ENCODE measurements at places on chromosomes 4 and X.

- no peak overlapping the region for H3K27ac ChIP-seq
- peaks cover 13% of the 10 kb centered on the region for H3K27me3 ChIP-seq
- no peak overlapping the region for H3K4me3 ChIP-seq
- no peaks in the 10 kb centered on the region for H3K36me3 ChIP-seq
- H3K4me1 ChIP-seq, result no peaks in the 10 kb centered on the region
These were observed 105.1 kb upstream of the SCOC start for GRCh38 chr4:140268186-140268841.

GRCh38 chrX:149845385-149845784, 35.6 kb upstream of the MAGEA8 start:
- no peak for DNase-seq
- no peak overlapping the region for H3K27ac ChIP-seq
- no peaks in the 10 kb centered on the region for H3K4me1 ChIP-seq
- no peak overlapping the region for H3K4me3 ChIP-seq

DNA sequence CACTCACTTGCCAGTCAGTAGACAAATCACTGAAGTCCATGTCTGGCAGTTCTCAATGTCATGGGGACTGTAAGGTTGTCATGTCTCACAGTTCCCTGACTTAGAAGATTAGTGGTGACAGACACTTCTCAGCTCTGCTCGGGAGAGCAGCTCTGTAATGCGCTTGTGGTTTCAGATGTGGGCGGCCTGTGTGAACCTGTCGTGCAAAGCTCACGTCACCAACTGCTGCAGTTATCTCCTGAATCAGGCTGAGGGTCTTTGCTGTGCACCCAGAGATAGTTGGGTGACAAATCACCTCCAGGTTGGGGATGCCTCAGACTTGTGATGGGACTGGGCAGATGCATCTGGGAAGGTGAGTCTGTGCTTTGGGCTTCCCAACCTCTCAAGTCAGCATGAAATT, at the start of gene IL9R:
TSS of gene IL9R (plus strand) at position 261 of the 400 bp plus-strand sequence. CDS start at position 325, 64 bp downstream.
- H3K27ac ChIP-seq, result peak within 1 kb of the TSS; percentile 95
- no peaks in the 10 kb centered on the region for H3K27me3 ChIP-seq
- DNase-seq, result peak; percentile 89
- H3K36me3 ChIP-seq, result peaks cover 31% of the 10 kb centered on the region
- H3K4me3 ChIP-seq, result peak within 1 kb of the TSS; percentile 88

GRCh38 chrX:66046612-66047235, 6.8 kb upstream of the VSIG4 start:
- peaks cover 10% of the 10 kb centered on the region for H3K36me3 ChIP-seq
- no peaks in the 10 kb centered on the region for H3K27me3 ChIP-seq
- H3K27ac ChIP-seq, result peak overlapping the region; percentile 60

DNA sequence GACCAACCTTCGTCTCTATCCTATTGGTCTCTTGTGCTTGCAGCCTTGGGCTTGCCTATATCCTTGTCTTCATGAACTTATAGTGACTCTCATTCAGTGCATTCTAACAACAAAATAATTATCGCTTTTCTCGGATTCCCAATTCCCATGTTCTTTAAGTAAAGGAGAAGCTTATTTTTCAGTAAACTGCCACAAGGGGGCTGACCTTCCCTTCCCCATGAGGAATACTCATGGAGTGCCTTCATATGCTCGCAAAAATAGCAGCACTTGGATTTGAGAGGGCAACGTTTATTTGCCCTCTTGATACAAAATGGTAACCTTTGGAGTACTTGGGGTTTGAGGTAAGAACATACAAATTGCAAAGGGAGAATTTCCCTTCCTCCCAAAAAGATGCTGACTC, 183.2 kb upstream of the TENT5D start:
- H3K27ac ChIP-seq, result no peak overlapping the region
- H3K4me1 ChIP-seq, result no peaks in the 10 kb centered on the region
- DNase-seq, result no peak
- H3K27me3 ChIP-seq, result no peaks in the 10 kb centered on the region
- no peaks in the 10 kb centered on the region for H3K36me3 ChIP-seq

DNA sequence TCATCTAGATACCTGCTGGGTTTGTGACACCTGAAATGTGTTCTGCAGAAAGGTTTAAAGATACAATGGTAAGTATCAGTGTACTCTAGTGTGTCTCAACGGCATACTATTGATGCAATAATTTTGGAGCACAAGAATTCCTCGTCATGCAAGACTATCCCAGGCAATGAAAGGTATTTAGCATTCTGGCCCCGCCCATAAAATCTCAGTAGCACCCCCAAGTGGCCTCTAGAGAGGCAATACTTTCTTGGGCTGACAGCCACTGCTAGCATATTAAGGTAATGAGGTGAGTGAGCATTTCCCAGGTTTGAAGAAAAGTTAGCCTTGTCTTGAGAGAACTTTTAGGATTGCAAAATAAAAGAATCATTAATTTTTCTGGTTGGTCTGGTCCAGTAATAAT, 24.0 kb downstream of the TAB3 start:
- peaks cover 3% of the 10 kb centered on the region for H3K4me1 ChIP-seq
- no peak overlapping the region for H3K4me3 ChIP-seq
- H3K27me3 ChIP-seq, result no peaks in the 10 kb centered on the region
- H3K36me3 ChIP-seq, result peaks cover 13% of the 10 kb centered on the region

DNA sequence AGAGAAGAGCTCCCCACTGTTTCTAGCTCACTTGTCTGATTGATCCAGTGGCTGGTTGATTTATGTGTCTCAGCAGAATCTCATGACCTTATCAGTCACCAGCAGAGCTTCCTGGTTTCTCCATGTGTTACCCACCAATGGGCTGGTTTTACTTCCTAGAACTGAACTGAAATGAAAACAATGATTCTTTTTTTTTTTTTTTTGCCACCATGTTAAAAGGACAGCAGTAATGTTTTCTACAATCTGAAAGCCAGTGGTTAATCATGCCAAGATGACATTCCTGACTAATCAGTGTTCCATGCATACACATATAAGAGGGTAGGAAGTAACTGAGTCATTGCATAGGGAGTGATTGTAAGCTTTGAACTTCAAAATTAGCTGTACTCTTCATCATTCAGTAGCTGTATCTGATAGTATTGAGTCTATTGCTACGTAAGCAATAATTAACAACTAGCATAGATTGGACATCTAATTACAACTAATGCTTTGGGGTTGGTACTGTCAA, 67.7 kb downstream of the SLC4A4 start:
- no peak overlapping the region for H3K4me3 ChIP-seq
- H3K36me3 ChIP-seq, result peaks cover 3% of the 10 kb centered on the region
- no peak overlapping the region for H3K27ac ChIP-seq
- no peaks in the 10 kb centered on the region for H3K27me3 ChIP-seq
- no peaks in the 10 kb centered on the region for H3K4me1 ChIP-seq

DNA sequence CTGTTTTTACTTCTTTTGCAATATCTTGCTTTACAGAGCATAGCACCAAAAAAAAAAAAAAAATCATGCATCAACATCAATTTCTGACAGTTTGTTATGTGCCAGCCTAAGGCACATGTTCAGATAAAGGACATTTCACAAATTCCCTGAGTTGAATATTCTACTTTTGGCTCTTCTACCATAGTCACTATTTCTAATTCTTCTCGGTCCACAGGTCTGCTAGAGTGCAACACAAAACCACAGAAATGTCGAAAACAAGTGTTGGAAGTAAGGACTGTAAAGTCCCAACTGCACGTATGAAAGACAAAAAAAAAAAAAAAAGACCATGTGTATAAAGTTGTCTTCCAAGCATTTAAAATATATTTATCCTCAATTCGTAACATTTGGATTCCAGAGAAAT, 494.2 kb upstream of the INTU start:
- H3K4me1 ChIP-seq, result no peaks in the 10 kb centered on the region
- no peaks in the 10 kb centered on the region for H3K27me3 ChIP-seq
- DNase-seq, result no peak
